ENCODE measurements at places on chromosomes 1 and 21.

- peak; percentile 66 for DNase-seq
Measured at GRCh38 chr1:86502721-86503405, 34.1 kb downstream of the CLCA1 start.

- DNase-seq: no peak
Measured at GRCh38 chr1:41003127-41003639, 18.3 kb downstream of the SLFNL1 start.

- peak; percentile 14 for DNase-seq
Measured at GRCh38 chr1:19384113-19384512, 72.0 kb downstream of the SLC66A1 start.

- DNase-seq: no peak
Measured at GRCh38 chr1:67559222-67559700, 125.7 kb upstream of the GADD45A start.

- no peak for DNase-seq
Measured at GRCh38 chr1:59057211-59057694, 239.6 kb upstream of the FGGY start.

- no peak for DNase-seq
Measured at GRCh38 chr1:27689423-27690173, 17.6 kb upstream of the IFI6 start.

DNA sequence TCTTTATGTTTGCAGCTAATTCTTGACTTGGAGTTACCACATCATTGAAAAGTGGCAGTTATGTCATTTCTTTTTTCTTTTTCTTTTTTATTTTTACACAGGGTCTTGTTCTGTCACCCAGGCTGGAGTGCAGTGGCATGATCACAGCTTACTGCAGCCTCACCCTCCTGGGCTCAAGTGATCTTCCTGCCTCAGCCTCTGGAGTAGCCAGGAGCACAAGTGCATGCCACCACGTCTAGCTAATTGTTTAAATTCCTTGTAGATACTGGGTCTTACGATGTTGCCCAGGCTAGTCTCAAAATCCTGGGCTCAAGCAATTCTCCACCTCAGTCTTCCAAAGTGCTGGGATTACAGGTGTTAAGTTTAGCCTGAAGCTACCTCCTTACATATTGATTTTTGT, 52.1 kb upstream of the KANK4 start:
- DNase-seq: no peak

DNA sequence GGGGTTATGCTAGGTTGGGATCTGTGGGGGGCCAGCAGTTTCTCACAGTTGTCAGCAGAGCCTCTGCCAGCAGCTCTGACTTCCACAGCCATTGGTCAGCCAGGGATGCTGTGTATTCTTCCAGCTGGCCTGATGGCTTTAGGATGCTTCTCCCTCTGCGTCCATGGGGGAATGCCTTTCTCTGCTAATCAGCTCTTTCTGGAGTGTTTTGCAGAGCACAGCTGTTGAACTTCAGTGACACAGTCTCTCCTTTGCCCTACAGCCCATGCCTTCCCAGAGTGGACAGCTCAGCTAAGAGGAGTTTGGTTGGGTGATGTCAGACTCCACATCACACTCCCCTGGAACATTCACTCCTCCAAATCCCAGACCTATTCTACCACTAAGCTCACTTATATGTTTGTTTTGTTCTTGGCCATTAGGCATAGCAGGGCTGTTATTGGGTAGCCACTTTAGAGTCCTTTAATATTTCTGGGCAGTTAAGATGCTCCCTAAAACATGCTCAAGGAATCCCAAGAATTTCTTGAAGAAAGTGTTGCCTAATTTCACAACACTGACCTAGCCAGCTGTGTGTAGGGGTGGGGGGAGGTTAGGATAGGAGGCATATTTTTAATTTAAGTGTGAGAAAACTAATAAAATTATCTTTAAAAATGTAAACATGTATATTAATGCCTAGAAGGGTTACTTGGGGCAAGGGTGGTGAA, 75.3 kb upstream of the KIAA0040 start:
- no peak for DNase-seq

DNA sequence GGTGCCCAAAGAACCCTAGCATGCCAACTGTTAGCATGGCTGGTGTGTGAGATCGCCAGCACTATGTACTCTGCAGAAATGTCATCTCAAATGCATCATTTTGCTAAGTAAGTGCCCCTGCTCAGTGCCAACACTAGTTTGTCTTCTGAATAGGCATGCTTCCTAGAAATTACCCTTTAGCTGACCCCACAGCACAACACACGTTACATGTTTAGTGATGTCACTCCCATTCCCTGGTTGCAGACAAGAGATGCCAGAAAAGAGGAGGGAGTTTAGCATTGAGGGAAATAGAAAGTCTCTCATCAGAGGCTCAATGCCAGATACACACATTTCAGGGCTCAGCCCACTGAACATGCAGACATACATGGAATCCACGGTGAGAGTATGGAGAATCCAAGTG, 9.3 kb upstream of the ST6GALNAC3 start:
- DNase-seq: no peak

DNA sequence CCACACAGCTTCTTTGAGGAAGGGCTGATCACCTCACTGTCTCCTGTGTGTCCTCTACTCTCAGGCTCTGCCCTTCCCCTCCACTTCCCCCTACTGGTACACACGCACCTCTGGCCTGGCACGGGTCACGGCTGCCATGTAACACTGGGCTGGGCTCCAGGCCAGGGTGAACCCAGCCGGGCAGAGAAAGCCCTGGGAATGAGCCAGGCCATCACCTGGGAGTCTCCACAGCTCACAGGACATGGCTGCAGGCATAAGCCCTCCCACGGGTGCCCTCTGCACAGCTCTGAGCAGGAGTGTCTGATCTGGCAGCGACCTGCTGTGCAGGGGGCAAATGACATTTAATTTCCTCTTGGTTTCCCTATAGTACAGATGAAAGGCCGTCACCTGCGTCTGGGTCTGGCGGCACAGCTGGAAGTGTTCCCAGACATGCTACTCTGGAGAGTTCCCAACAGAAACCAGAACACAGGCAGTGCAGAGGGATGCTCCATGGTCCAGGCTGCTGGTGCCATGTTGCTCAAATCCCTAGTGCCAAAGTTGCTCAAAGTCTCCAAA, 61.2 kb downstream of the ERI3 start:
- DNase-seq: peak; percentile 35

DNA sequence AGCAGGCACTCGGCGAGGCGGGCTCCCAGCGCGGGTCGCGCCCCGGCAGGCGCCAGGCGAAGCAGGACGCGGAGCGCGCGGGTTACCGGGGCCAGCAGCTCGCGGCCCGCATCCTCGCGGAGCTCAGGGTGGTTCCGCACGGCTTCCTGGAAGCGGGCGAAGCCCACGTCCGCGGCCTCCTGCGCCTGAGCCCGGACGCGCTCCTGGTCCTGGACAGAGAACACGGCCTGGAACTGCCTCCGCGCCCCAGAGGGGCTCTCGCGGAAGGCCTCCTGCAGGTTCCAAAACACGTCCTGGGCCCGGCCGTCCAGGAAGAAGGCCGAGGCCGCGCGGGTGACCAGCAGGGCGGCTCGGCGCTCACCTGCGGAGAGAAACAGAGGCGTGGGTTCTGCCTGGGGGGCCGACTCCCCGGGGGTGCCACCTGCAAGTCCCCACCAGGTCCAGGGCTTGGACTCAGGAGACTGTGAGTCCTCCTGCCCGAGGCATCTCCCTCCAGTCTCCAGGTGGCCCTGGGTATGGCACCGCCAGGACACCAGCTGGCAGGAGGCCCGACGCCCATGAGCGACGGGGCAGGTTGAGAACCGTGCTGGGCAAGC, 11.4 kb downstream of the TTC34 start:
- DNase-seq: no peak

GRCh38 chr1:199728345-199728744, 299.2 kb upstream of the NR5A2 start:
- DNase-seq: no peak

DNA sequence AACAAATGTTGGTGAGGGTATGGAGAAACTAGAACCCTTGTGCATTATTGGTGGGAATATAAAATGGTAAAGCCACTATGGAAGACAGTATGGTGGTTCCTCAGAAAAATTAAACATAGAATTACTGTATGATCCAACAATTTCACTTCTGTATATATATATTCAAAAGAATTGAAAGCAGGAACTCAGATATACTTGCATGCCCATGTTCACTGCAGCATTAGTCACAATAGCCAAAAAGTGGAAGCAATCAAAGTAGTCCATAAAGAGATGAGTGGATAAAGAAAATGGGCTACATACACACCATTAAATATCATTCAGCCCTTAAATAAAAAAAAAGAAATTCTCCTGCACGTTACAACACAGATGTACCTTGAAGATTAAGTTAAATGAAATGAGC, 34.1 kb downstream of the ABL2 start:
- no peak for DNase-seq

GRCh38 chr1:197911111-197911856, 5.9 kb upstream of the LHX9 start:
- no peak for DNase-seq

GRCh38 chr1:25022361-25023189, 92.5 kb upstream of the RUNX3 start:
- DNase-seq: no peak
